RPMI7951 (cell line): ENCODE measurements at places on chromosomes 16 and 17. TPM values are rescaled to one million over a fixed set of nuclear protein-coding genes. Genes with fewer than 3 reads are reported as not detected.

DNA sequence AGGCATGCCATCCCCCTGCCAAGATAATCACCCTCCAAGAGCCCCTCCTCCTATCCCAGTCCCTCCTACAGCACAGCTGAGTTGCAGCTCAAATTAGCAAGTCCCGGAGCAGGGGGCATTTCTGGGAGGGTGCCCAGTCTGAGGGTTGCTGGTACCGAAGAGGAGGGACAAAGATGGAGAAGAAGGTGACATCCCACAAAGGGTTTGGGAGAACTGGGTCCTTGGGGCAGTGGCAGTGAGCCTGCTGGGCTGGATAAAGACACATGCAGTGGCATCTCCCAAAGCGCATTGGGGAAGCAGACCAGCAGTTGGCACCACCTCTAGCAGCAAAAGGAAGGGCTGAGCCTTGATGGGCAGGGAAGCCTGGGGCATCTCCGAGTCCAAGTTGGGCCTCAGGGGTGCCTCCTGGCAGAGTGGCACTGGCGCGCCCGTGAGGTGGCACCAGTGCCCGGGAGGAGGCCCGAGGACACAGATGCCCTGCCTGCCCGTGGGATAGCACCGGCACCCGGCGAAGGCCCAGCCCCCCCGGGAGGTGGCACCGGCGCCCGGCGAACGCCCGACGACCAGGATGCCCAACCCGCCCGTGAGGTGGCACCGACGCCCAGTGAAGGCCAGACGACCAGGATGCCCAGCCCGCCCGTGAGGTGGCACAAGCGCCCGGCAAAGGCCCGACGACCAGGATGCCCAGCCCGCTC, 622 bp downstream of the TOM1L2 start:
- DNase-seq, result no peak

GRCh38 chr16:56262148-56262547, 70.9 kb downstream of the GNAO1 start:
- no peak for DNase-seq

DNA sequence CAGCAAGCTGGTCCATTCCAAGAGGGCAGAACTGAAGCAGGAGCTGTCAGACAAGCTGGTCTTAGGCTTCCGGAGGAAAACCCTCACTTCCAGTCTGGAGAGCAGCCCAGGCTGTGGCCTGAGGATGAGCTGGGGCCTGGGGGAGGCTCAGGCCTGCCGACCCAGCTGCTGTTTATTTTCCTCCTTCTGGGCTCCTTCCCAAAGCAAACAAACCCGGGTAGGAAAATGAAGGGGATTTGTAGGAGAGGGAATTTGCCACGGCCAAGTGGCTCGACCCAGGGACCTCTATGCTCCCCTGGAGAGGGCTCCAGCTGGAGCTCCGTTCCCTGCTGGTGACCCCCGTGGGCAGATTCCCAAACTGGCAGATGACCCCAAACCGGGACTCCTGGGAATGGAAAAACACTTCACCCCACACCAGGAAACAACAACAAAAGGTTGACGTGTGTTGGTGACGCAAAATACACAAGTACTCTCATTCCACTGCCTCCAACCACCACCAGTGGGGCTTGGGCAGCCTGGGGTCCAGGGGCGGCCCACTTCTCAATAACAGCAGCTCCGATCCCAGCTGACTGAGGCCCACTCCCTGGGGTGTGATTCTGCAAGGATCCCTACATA, 8.8 kb downstream of the JUP start:
- DNase-seq, result peak; percentile 97

- DNase-seq, result no peak
These were observed 315.4 kb upstream of the TBX2 start for GRCh38 chr17:61084260-61084659.

DNA sequence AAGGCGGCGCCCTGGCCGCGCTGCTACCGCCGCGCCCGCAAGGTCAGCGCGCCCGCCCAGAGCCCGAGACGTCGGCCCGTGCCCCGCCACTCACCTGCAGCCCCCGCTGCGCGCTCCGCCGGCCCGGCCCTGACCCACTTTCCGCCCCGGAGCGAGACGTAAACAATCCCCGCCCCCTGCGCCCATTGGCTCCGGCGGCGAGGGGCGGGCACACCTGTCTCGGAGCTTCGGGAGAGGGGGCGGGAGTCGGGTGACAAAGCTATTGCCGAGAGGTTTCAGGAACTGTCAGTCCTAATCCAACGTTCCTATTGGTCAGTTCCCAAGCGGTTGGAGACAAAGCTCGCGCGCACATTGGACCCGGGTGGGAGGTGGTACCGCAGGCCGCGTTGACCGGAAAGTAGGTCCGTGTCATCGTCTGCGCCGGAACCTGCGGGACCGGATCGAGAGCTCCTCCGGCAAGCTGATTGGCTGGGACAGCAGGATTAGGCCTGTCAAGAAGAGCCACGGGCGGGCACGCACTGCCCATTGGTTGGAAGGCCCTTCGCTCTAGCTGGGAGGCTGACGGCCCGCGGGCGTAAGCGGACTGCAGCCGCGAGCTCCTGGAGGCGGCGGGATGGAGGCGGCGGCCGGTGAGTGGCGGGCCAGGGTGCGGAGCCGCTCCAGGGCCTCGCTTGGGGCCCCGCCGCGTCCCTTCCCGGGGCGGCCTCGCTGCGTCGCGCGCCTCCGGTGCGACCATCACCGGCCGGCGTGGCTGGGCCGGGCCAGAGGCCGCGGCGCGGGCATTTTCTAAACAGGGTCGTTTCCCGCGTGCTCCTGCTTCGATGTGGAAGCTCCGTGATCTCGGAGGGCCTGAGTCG, at the start of the genes NUBP2 and SPSB3:
Gene NUBP2 (plus strand): TSS at position 553 of the 857 bp plus-strand sequence. CDS start 61 bp downstream, at position 614.
Gene SPSB3 (minus strand): TSS at position 164 of the 857 bp plus-strand sequence. CDS start 1,088 bp downstream, outside the sequence.
- peak; percentile 99 for DNase-seq

The CACNG3 gene
- not detected in 2 replicates for total RNA-seq

GRCh38 chr16:253833-254232, 19.2 kb downstream of the FAM234A start:
- no peak for DNase-seq

- no peak for DNase-seq
These were observed 216.1 kb downstream of the SLC39A11 start for GRCh38 chr17:72876413-72876812.

GRCh38 chr17:43691317-43691693, 29.6 kb upstream of the MEOX1 start:
- DNase-seq, result no peak

DNA sequence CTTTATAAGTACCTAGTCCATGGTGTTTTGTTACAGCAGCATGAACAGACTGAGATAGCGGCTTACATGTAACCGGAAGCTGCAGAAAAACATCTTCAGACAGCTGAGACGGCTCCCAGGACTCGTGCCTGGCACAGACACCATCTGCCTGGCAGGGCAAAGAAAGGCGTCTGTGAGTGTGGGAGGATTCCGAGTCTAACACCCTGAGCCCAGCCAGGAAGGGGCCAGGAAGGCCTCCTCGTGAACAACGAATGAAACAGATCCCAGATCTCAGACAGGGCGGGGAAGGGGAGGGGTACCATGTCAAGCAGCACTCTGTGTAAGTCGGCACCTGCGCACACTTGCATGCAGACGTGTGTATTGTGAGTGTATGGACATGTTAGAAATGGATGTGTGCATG, 4.4 kb upstream of the CSNK1D start:
- no peak for DNase-seq
